Osteocyte (in vitro differentiated cells): ENCODE measurements at places on chromosomes 11 and 22.

- no peak for DNase-seq
Observed at GRCh38 chr11:75562836-75563484, 907 bp downstream of the SERPINH1 start.

DNA sequence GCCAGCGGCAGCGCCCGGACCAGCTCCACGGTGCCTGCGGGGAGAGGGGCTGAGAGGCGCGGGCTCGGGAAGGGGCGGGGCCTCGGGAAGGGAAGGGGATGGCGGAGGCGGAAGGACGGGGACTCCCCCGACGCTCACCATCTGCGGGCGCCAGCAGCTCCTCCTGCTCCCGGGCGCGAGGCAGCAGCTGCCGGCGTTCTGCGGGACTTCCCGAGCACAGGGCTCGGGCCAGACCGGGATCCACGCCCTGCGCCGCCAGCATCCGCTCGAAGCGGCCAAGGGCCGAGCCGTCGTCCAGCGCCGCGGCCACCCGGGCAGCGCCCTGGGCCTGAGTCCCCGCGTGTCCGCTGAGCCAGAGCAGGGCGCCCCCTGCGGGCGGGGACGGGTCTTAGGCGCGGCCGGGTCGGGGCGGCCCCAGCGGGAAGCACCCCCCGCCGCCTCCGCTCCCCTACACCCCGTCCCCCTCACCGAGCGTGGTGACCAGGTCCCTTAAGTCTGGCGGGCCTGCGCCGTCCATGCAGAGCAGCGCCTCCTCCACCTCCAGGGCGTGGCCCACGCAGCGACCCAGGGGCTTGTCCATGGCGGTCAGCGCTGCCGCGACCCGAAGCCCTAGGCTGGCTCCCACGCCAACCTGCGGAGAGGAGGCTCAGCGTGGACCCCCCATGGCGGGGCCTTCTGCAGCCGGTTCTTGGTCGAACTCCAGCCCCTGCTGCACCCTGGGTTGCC is 873 bp upstream of the SCO2 start:
- DNase-seq: peak; percentile 92

DNA sequence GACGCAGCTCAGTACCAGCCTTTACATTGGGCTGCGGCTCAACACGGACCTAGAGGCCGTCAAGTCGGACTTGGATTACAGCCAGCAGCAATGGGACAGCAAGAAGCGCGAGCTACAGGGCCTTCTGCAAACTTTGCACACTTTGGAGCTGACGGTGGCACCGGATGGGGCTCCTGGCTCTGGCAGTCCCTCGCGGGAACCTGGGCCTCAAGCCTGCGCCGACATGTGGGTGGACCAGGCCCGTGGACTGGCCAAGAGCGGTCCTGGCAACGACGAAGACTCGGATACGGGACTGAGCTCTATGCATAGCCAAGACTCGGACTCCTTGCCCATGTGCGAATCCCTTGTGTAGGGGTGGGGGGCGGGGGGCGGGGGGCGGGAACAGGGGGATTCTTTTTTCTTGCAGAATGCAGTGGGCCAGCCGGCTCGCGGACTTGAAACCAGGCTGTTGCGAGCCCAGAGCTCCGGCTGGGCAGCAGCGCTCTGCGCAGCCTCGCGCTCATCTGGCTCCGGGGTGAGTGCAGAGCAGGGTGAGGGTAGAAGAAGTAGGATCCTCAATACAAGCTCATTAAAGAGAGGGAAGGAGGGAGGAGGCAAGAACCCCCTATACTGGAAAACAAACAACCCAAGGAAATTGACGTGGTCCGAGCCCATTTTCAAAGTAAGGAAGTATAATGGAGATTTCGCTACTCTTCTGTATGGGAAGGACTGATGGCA is 1.8 kb downstream of the RASSF10 start:
- DNase-seq: no peak

DNA sequence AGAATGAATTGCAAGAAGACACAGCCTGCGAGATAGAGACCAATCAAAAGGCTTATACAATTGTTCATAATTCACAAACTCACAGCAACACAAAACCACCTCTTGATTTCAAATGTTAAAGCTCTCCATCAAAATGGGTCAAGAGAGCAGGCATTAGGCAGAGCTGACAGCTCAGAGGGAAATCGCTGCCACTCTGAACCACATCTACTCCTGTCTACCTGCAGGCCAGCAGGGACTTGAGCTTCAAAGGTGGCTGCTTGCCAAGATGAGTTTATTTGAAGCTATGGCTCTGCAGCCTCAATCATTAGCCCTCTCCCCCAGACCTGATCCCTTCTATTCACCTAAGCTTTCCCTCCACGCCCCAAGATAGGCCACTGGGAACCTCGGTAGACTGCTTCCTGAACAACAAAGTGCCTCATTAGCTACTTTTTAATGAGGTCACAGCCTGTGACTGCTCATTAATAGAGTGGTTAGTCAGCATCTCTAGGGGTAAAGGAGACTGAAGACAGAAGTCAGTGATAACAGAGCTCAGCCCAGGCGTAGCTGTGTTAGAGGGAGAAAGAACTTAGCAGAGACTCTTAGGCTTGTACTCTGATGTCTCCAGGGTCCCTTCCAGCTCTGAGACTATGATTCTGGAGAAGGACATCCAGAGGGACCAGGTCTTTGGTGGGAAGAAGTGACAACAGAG is 21.2 kb upstream of the OR10A5 start:
- DNase-seq: no peak

GRCh38 chr22:24510637-24511625 is 15.8 kb downstream of the UPB1 start:
- no peak for DNase-seq

- no peak for DNase-seq
Observed at GRCh38 chr11:20443596-20443995, 56.1 kb downstream of the PRMT3 start.

DNA sequence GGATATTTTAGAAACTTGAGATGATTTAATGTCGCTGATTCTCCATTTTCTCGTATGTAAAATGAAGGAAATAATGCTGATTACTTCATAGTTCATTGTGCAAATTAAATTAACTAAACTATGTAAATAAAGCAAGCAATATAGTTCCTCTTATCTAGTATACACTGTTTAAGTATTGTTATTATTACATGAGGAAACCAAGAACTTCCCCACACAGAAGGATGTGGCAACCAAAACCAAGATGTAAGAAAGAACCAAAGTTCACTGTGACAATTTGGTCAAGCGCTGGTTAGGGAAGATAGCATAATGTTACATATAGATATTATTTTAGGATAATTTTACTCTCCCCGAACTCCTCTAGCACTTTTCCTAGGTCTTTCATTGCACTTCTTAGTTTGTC is 103.2 kb downstream of the XKR3 start:
- no peak for DNase-seq

- no peak for DNase-seq
Observed at GRCh38 chr11:59418156-59418555, 8.1 kb downstream of the OR5A2 start.

GRCh38 chr11:16110886-16111285 is 245.5 kb downstream of the SOX6 start:
- no peak for DNase-seq

DNA sequence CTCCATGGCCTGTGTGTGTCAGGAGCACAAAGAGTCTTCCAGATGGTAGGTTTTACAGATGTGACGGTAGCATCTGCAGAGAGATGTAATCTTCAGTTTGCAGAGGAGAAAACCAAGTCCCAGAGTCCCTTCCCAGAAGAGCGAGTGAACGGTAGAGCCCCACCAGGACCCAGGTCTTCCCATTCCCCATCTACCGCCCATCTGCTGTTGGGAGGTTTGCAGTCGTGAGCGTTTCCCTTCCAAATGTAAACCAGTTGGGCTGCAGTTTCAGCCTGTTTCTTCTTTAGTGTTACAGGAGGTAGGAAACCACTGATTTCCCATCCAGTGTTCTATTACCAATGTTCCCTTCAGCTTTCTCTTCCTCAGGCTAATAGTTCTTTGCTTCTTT is 24.0 kb downstream of the PANX1 start:
- DNase-seq: no peak

GRCh38 chr22:35381424-35382009 is 621 bp downstream of the HMOX1 start:
- no peak for DNase-seq

GRCh38 chr11:116335891-116336290 is 436.9 kb downstream of the BUD13 start:
- DNase-seq: no peak

DNA sequence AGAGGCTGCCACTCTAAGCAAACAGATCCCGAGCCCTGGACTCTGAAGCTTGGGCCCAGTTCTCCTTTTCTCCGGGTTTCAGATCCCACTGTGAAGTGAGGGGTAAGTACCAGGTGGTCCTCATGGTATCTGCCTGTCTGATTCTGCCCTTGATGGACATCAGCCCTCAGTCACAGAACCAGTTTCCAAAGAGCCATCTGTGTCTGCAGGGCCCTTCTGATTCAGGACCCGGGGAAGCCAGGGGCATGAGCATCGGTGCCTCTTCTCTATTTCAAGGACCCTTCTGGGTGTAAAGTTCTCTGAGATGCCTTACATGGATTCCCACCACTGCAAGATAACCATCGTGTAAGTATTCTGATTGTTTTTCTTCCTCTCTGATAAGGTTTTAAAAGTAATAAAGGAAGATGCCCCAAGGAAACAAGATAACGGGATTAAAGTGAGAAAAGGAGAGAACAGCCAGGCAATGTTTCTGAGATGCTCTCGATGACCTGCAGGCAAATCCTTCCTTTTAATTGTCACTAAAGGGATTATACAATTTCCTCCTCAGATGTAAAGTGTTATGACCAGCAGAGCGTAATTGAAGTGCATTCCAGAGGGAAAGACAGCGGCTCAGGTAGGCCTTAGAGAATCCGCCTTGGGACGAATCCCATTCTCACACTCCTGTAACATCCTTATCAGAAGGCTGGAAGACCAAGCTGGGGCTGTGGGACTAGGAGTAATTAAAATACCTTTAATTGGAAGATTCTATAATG is 924.3 kb downstream of the TBC1D22A start:
- DNase-seq: peak; percentile 36

DNA sequence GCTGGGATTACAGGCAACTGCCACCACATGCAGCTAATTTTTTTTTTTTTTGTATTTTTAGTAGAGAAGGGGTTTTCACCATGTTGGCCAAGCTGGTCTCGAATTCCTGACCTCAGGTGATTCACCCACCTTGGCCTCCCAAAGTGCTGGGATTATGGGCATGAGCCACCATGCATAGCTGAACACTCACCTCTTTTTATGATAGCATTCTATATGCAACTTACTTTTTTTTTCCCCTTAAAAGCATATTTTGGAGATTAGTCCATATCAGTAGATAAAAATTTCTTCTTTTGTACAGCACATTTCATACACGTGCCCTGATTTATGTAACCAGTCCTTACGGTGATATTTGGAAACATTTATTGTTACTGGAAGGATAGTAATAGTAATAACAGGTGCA is 14.6 kb downstream of the GTPBP1 start:
- DNase-seq: no peak

- no peak for DNase-seq
Observed at GRCh38 chr22:22717664-22718063, 73.2 kb downstream of the GGTLC2 start.

- peak; percentile 63 for DNase-seq
Observed at GRCh38 chr22:48226026-48227013, 1463.9 kb downstream of the TBC1D22A start.

GRCh38 chr11:32893093-32893342 is 407 bp downstream of the QSER1 start:
- DNase-seq: no peak

DNA sequence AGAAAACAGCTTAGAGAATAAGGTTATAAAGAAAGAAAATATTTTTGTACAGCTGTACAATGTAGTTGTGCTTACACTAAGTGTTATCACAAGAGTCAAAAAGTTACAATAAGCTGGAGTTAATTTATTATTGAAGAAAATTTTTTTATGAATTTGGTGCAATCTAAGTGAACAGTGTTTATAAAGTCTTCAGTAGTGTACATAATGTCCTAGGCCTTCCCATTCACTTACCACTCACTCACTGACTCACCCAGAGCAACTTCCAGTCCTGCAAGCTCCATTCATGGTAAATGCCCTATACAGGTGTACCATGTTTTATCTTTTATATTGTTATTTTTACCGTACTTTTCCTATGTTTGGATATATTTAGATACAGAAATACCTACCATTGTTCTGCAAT is 34.7 kb downstream of the GDPD4 start:
- DNase-seq: no peak

- no peak for DNase-seq
Observed at GRCh38 chr11:46521961-46522681, 71.7 kb downstream of the AMBRA1 start.

- no peak for DNase-seq
Observed at GRCh38 chr22:26430600-26430999, 1.5 kb downstream of the ASPHD2 start.

- no peak for DNase-seq
Observed at GRCh38 chr11:36736103-36736502, 138.1 kb upstream of the RAG2 start.

- DNase-seq: no peak
Observed at GRCh38 chr11:7597620-7598019, 75.7 kb downstream of the CYB5R2 start.

DNA sequence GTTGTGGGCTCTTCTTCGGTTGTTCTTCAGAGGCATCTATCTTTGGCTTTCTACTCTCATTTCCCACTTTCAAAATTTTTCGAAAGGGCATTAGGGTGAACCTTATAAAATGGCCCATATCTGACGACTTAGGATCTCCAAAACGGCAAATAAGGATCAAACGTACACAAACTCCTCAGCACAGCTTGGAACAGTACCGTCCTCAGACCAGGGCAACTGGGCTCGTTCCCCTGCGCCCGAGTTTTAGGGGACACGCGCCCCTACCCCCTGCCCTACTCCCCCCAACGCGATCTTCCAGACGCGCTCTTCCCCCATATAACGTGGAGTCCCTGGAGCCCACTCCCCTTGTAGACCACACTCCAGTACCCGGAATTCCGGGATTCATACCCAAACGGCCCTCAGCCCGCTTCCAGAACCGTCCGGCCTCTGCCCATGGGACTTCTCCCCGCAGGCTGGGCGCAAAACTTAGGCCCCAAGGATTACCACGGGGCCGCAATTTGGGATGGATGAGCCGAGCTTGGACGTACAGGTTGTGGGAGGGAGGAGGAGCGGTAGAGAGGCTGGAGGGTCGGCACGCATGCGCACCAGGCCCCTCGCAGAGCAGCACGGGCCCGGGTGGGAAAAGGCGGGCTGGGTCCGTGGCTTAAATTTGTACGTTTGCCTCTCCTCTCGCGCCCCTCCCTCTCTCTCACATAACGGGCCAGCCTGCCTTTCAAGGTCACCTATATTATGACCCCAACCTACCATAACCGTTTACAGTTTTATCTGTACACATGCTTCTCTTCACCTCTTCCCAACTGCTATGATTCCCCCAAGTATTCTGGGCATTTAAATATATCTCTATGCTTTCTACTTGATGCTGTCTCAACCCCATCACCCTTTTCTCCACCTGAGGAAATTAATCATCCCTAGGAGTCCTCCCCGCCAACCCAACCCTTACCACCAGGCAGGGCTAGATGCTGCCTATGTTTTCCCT is 3.4 kb downstream of the CCDC89 start:
- DNase-seq: no peak

GRCh38 chr22:20130319-20130718 is 1.3 kb upstream of the ZDHHC8 start:
- no peak for DNase-seq

DNA sequence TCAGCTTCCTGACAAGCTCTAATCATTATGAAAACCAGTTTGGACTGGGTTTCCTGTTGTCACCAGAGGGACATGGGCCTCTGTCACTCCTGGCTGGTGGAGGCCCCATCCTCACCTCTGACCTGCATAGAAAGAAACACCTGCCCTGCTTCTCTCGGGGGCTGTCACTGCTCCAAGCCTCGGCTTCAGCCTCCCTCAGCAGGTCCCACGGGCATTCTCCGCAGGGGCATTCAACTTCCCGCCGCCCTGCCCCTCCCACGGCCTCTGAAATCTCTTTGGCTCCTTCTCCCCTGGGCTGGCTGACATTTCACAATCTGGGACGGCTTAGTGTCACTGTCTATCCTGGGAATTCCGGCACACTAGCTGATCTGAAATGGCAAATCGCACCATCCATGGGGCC is 257.9 kb downstream of the CTTN start:
- no peak for DNase-seq
